ENCODE measurements at places on chromosomes 11 and 22. TPM values are rescaled to one million over a fixed set of nuclear protein-coding genes. Genes with fewer than 3 reads are reported as not detected.

Gene CEP126
- polyA plus RNA-seq = 0.50 TPM

Gene CBX7
- 35.4 TPM for polyA plus RNA-seq

Gene SCGB1C1
- not detected for polyA plus RNA-seq

Gene CTSW
- polyA plus RNA-seq = 29.2 TPM

Gene DPAGT1
- polyA plus RNA-seq = 34.7 TPM

Gene SERPING1
- polyA plus RNA-seq = 0.23 TPM

Gene CCDC116
- polyA plus RNA-seq = 0.11 TPM

Gene HBD
- not detected for polyA plus RNA-seq

Gene PICK1
- 6.5 TPM for polyA plus RNA-seq

Gene ADM2
- 1.5 TPM for polyA plus RNA-seq

Gene APOA1
- polyA plus RNA-seq = not detected

Gene FGF19
- not detected for polyA plus RNA-seq

Gene APOA4
- polyA plus RNA-seq = not detected

Gene VEGFB
- polyA plus RNA-seq = 34.8 TPM

Gene DEFB131B
- not detected for polyA plus RNA-seq

Gene OR5P2
- not detected for polyA plus RNA-seq

Gene ANO5
- not detected for polyA plus RNA-seq

Gene BLID
- not detected for polyA plus RNA-seq

Gene MMP8
- not detected for polyA plus RNA-seq

Gene TBRG1
- 35.9 TPM for polyA plus RNA-seq

Gene OR52H1
- not detected for polyA plus RNA-seq

Gene ELMOD1
- not detected for polyA plus RNA-seq

Gene DEUP1
- polyA plus RNA-seq = not detected

Gene ANKK1
- not detected for polyA plus RNA-seq

Gene NCAM1
- not detected for polyA plus RNA-seq

Gene ISX
- not detected for polyA plus RNA-seq

Gene SERHL2
- polyA plus RNA-seq = 4.5 TPM

Gene PRPF19
- 18.5 TPM for polyA plus RNA-seq

Gene OTOG
- not detected for polyA plus RNA-seq

Gene IGLL1
- not detected for polyA plus RNA-seq

Gene MYRF
- polyA plus RNA-seq = not detected

Gene FAM227A
- not detected for polyA plus RNA-seq

Gene OR4D5
- not detected for polyA plus RNA-seq

Gene SYT9
- 0.21 TPM for polyA plus RNA-seq

Data from IgD-negative memory B cell (primary cell).